Activated T-cell treated with anti-CD3 and anti-CD28 coated beads for 24 hours (primary cell): ENCODE measurements at places on chromosomes 16 and 17.

- DNase-seq = no peak
These were observed 84.9 kb downstream of the NPIPB11 start for GRCh38 chr16:29321585-29321984.

DNA sequence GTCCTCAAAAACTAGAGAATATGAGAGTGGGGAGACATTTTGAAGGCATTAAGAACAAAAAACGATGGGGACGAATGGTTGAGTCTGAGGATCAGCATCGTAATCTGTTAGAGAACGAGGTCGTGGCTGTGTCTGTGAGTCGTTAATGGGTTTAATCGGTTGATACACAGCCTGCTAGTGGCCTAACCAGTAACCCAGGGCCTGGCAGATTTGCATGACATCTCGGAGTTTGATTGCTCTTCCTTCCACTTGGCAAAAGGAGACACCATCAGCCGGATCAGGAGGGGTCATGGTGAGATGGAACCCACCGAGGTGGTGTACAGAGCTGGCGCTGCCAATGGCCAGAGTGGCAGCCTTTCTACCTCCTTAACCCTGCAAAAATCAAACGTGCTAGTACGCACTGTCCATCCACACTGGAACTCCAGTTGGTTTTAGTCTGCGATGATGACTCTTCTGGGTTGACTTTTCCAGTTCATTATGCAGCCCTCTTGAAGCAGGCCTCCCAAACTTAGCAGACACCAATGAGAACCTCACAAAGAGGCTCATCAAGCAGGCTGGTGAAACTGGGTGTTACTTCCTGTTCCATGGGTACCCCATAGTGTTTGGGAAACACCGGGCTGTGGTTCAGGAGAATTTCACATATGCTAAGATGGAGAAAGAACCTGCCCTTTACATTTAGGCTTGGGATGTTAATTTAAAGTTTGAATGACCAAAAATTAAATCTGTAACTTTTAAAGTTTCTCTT, 4.1 kb downstream of the HS3ST3B1 start:
- no peak for DNase-seq

DNA sequence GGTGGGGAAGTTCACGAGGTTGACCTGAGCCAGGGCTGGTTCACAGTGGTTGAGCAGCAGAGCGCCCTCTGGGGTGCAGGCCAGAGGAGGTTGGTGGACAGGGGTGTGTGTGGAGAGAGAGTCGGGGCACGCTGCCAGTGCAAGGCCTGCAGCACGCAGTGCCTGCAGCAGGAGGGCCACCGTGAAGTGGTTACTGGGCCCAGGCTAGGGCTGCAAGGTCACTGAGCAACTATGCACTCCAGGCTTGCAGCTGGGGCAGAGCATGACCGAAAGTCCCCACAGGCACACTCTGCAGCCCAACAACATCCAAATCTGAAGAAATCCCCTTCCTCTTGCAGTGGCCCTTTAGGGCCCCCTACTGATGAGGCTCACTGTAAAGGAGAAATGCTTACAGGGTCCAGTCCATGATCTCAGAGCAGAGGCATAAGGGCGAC, 89.1 kb upstream of the NOL11 start:
- DNase-seq = no peak

GRCh38 chr17:66932311-66932710, 32.2 kb upstream of the CACNG4 start:
- DNase-seq = no peak

GRCh38 chr16:4344983-4345835, 5.9 kb downstream of the PAM16 start:
- DNase-seq = no peak

DNA sequence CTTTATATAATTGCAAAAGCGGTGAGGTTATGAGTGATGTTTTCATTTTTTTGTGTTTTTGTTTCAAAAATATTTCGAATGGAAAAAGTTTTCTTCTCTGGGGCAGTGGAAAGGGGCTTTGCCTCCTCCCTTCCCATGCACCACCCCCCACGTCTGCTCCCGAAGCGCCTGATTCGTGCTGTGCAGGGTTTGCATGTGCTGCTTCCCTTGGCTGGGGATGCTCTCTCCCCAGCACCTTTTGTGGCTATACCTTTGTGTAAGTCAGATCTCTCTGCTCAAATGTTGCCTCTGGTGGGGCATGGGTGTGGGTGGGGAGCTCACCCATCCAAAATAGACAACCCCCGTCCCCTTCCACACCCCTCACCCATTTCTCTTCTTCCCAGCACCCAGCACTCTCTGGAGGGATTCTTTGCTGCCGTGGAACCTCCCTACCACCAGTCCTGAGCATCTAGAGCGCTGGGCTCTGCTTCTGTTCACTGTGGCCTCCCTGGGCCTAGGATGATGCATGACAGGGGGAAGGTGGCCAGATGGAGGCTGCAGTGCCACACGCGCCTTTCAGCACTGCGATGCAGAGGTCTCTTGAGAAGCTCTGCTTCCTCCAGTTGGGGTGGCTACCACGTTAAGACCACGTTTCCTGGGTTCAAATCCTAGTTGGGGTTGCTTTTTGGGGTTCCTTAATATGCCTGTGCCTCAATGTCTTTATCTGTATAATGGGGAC, 71.2 kb downstream of the IRF8 start:
- no peak for DNase-seq

- DNase-seq = no peak
These were observed 38.3 kb downstream of the PRKCA start for GRCh38 chr17:66340720-66341119.

DNA sequence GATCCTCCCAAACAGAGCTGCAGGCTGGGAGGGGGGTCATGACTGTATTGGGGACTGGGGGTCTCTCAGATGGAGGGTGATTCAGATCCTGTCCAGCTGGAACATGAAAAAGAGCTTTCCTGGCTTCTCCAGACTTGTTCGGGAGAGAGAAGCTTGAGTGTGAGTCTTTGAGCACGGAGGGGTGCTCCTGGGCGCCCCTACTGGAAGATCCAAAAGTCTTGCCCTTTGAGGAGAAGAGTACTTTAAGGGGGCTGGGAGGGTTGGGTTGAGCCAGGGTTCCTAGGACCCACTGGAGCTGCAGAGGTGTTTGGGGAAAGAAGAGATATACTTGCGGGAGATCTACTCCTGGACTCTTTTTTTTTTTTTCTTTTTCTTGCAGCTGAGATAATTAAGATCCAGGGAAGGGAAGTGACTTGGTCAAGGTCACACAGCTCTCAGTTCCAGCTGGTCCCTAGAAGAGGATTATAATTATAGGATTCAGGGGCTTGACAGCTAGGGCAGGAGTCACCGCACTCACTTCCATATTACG, 8.4 kb downstream of the RARA start:
- no peak for DNase-seq

- DNase-seq = no peak
These were observed 27.4 kb downstream of the TMC6 start for GRCh38 chr17:78101112-78101511.

- no peak for DNase-seq
These were observed 83.4 kb downstream of the ASIC2 start for GRCh38 chr17:33209671-33210070.

DNA sequence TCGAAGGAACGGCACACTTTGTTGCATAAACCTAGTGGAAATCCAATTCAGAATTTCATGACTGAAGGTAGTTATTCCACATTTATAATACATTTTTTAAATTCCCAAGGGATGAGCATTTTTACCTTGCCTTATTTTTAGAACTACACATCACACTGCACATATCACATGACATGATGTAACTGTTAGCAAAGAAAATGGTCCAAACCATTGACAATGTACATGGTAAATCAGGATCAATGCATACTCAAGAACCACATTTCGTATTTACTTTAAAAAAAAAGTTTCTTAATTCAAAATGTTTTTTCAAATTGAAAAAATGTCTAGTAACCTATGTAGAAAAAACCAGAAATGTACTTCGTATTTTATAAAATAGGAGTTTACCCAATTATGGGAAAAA, 2.5 kb downstream of the KANSL1 start:
- DNase-seq = no peak

DNA sequence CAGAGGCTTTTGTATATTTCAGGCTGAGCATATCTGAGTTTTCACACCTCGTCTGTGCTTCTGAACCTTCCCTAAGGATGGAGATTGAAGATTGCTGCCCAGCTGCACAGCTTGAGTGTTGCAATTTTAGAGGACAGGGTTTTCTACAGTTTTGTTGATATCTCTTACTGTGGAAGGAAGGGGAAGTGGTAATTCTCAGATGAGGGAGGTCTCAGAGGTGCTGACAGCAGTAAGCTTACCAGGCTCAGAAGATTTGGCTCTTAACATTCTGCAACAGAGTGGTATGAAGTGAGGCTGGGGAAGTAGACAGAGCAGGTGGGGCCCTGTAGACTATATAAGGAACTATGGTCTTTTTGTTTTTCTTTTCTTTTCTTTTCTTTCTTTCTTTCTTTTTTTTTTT, 45.8 kb upstream of the ARHGAP17 start:
- DNase-seq = no peak

DNA sequence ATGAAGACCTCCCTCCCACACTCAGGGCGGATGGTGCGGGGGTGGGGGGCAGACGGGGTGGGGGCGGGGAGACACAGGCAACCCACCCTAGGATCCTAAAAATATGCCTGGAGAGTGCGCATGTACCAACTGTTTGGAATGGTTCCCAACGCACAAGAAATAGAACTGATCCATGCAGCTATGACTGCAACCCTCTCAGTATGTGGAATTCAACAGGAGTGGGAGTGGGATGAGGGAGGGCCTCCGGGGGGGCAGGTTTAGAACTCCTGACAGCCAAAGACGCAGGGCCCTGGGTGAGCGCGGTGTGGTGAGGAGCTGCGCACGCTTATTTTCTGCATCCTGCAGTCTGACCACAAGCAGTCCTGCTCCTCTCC, 1.1 kb upstream of the P2RX5 start:
- DNase-seq = no peak

DNA sequence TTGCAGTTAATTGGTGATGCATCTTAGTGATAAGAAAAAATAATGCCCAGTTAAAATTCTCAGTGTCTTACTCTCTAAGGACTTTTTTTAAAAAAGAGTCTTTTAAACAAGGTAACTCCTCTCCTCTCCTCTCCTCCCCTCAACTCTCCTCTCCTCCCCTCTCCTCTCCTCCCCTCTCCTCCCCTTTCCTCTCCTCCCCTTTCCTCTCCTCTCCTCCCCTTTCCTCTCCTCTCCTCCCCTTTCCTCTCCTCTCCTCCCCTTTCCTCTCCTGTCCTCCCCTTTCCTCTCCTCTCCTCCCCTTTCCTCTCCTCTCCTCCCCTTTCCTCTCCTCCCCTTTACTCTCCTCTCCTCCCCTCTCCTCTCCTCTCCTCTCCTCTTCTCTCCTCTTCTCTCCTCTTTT, 675.9 kb upstream of the RBFOX1 start:
- no peak for DNase-seq

GRCh38 chr17:71765437-71765836, 355.4 kb upstream of the SOX9 start:
- DNase-seq = no peak

DNA sequence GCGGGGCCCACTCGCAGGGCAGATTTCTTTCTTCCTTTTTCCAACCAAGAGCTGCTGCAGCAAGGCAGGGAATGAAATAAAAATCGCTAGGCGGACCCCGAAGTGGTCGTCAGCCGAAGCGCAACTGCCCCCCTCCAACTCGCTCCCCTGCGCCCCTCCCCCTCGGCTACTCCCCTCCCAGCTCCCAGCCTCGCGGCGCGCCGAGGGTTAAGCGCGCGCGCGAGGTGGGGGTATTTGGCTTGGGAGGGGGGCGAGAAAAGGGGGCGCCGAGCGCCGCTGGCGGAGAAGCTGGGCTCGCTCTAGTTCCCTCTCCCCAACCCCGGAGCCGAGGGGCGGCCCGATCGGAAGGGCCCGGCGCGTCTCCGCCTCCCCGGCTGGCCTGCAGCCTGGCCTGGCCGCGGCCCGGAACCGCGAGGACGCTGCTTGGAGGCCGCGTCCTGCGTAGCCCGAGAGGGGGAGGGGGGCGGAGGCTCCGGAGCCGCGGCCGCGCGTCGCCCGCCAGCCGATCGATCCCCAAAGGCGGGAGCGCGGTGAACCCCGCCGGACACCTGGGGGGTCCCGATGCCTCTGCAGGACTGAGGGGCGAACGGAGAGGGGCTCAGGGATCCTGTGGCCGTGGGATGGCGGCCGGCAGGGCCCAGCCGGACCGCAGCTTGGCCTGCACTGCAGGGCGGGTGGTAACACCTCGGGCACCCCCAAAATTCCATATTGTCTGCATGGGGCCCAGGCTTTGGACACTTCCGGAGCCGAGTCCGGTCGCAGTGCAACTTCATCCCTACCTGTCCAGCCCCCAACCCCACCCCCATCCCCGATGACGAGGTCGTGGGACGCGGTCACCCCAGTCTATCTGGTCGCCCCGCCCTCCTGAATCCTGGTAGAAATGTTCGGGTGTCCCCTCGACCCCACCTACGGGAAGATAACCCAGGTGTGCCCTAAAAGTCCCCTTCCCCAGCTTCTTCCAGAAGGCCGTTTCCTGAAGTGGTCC, 4.9 kb upstream of the CBX4 start:
- DNase-seq = no peak

- no peak for DNase-seq
These were observed 61.1 kb downstream of the NT5M start for GRCh38 chr17:17364338-17364667.

DNA sequence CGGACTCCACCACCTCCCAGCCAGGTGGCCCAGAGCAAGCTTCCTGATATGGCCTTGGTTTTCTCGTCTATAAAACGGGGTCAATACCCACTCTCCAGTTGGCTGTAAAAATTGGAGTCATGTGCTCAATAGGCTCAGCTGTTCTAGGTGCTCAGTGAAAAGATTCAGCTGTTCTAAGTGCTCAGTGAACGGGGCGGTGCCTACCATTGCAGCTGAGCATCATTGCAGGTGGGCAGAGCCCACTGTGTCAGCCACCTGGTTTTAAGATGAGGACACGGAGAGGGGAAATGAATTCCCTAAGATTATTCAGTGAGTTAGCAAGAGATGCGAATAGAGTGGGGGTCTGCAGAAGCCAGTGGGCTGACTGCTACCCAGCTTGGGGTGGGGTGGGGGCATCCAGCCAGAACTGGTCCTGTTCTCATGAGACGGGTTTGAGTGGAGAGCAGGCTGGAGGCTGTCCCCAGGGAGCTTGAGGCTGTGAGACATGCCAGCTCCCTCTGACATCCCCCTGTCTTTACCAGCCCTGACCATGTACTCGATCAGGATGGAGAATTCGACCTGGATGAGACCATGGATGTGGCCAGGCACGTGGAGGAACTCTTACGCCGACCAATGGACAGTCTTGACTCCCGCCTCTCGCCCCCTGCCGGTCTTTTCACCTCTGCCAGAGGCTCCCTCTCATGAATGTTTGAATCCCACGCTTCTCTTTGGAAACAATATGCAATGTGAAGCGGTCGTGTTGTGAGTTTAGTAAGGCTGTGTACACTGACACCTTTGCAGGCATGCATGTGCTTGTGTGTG, 21.9 kb downstream of the STAT5A start:
- no peak for DNase-seq

GRCh38 chr17:4836221-4836620, 3.1 kb downstream of the MINK1 start:
- DNase-seq = no peak

GRCh38 chr16:999677-1000076, 18.1 kb downstream of the SOX8 start:
- DNase-seq = no peak

GRCh38 chr16:50263940-50264929, 2.1 kb upstream of the ADCY7 start:
- DNase-seq = no peak

GRCh38 chr16:21060027-21060510, 90.6 kb downstream of the DNAH3 start:
- no peak for DNase-seq

- DNase-seq = no peak
These were observed 73.0 kb downstream of the ANKRD11 start for GRCh38 chr16:89417352-89417751.
